Dermis blood vessel endothelial cell (primary cell): ENCODE measurements at places on chromosomes 4 and X. TPM values are rescaled to one million over a fixed set of nuclear protein-coding genes. Genes with fewer than 3 reads are reported as not detected.

GRCh38 chr4:157550028-157550427 is 329.5 kb downstream of the GRIA2 start:
- DNase-seq, result no peak

The SYNPO2 gene
- total RNA-seq, result 0.17 and 0.19 TPM in 2 replicates

DNA sequence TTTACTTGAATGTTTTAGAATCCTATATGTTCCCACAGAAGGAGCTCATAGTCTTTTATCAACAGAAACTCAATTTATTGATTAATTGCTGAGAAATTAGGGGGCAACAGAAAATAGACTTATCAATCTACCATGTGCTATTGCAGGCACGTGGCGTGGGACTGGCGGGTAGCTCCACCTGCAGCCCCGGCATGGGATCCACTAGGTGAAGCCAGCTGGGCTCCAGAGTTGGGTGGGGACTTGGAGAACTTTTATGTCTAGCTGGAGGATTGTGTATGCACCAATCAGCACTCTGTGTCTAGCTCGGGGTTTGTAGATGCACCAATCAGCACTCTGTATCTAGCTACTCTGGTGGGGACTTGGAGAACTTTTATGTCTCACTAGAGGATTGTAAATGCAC is 3.3 kb upstream of the OCIAD1 start:
- DNase-seq, result no peak

The CSAG1 gene
- not detected in 2 replicates for total RNA-seq

The CXorf65 gene
- total RNA-seq, result not detected in 2 replicates
